ENCODE measurements at places on chromosomes 13 and 19.
A peak's percentile ranks its signal among the peaks of the same experiment; 100 is the strongest.

- no peak for DNase-seq
These were observed 7.8 kb downstream of the CYP4F11 start for GRCh38 chr19:15926484-15926883.

- peak; percentile 69 for DNase-seq
These were observed 39.9 kb upstream of the CCNE1 start for GRCh38 chr19:29771708-29772414.

GRCh38 chr13:97139691-97140090, 82.4 kb upstream of the MBNL2 start:
- DNase-seq, result no peak

GRCh38 chr13:47005756-47006414, 109.0 kb upstream of the HTR2A start:
- no peak for DNase-seq

DNA sequence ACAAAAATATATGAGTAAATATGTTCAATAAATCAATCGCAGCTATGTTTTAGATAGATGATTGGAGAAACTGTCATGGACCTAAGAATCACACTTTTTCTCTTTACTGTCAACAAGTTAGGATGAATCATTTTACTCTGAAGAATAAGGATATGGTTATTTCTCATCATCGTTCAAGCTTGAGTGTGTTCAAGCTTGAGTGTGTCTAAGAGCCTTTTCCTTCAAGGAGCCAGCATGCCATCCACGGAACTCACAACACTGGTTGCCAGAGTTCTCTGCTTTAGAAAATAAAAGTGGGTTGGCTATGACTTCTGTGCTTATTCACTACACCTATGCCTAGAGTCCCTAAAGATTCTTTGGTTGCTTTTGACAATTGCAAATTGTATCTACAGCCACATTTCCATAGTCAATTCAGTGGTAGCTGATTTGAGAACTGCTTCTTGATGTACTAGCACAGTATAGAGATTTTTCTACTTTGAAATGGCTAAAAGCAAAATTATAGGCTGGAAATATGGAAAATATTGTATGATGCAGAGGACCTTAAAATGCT, 58.1 kb upstream of the SCEL start:
- peak; percentile 40 for DNase-seq

DNA sequence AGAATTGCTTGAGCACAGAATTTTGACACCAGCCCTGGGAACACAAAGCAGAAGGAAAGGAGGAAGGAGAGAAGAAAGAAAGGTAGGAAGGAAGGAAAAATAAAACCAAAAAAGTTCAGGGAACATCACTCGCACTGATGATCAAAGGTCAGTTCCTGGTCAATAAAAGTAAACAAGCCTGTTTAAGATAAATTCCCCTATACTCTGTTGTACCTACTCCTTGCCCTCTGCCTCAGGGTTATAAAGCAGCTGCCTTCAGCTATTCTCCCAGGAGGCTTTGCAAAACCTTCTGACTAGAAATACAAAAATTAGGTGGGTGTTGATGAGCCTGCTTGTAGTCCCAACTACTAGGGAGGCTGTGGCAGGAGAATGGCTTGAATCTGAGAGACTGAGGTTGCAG, 14.9 kb upstream of the ZNF91 start:
- no peak for DNase-seq

- no peak for DNase-seq
These were observed 69.0 kb downstream of the COL4A2 start for GRCh38 chr13:110376120-110376519.

DNA sequence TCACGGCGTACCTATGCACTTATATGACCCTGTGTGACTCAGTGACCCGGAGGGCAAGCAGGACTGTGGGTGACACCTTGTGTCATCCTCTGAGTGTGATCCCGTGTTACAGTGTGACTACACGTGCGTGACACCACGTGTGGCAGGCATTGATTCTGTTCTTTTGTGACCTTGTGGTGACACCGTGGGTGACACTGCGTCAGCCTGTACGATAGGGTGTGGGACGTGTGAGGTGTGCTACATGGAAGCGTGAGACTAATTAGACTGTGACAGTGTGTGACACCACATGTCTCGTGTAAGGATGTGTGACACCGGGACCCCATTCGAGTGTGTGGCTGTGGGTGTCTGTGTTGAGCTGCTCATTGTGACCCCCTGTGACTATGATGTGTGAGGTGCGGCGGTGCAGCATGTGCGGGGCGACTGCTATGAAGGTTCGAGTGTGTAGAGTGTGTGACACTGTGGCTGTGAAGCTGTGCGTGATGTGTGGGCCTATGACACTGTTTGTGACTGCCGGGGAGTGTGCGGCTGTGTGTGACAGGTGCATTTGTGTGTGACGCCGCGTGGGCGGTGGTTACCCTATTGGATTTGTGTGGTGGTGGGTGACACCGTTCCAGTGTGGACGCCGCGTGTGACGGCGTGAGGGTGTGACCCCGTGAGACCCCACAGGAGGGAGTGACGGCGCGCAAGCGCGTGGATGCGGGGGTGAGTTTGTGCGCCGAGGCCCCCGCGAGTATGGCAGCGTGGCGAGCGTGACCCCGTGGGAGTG, 399 bp upstream of the SPTBN4 start:
- DNase-seq, result peak; percentile 76

GRCh38 chr13:38630780-38631179, 56.1 kb upstream of the FREM2 start:
- DNase-seq, result no peak

GRCh38 chr19:38819231-38819920, 6.6 kb upstream of the LGALS4 start:
- DNase-seq, result no peak

GRCh38 chr13:29538652-29539040, 56.8 kb downstream of the SLC7A1 start:
- DNase-seq, result no peak

- DNase-seq, result no peak
These were observed 101.0 kb upstream of the SPRY2 start for GRCh38 chr13:80441968-80442367.

GRCh38 chr19:10468133-10468532, 35.0 kb downstream of the KEAP1 start:
- no peak for DNase-seq
